ENCODE measurements at places on chromosomes 3 and 15.
A peak's percentile ranks its signal among the peaks of the same experiment; 100 is the strongest.

GRCh38 chr15:33124811-33125210 lies 69.7 kb downstream of the FMN1 start:
- DNase-seq: no peak

GRCh38 chr3:100089812-100090668 lies 24.3 kb downstream of the FILIP1L start:
- peak; percentile 54 for DNase-seq

- peak; percentile 67 for DNase-seq
Observed at GRCh38 chr3:149771652-149772271, 19.5 kb upstream of the COMMD2 start.

GRCh38 chr3:64188810-64189560 lies 36.3 kb downstream of the PRICKLE2 start:
- DNase-seq: no peak

DNA sequence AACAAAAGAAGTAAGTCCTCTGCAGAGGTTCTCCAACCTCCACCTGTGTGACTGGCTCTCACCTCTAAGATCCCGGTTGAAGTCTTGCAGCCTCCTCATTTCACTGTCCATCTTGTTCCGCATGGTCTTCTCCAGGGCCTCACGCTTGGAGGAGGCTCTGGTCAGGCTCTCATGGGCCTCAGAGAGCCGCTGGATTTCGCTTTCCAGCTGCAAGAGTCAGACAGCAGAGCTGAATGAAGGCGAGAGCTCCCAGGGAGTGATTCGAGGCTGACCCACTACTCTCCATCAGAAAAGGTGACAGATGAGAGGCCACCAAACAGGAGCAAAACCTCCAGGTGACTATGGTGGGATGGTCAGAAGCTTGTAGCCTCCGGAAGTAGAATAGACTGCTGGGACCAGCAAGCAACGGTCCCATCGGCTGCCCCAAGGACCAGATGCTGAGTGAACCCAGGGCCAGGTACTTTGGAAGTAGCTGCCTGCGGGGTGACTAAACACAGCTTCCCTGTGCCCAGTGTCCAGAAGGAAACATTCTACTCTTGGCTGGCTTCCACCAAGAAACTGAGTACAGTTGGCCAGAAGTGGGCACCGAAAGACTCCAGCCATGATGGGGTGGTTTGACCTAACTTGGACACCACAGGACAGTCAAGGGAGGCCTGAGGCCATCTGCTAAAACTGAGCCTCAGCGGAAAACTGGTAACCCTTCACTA lies 7.9 kb downstream of the AMOTL2 start:
- no peak for DNase-seq

DNA sequence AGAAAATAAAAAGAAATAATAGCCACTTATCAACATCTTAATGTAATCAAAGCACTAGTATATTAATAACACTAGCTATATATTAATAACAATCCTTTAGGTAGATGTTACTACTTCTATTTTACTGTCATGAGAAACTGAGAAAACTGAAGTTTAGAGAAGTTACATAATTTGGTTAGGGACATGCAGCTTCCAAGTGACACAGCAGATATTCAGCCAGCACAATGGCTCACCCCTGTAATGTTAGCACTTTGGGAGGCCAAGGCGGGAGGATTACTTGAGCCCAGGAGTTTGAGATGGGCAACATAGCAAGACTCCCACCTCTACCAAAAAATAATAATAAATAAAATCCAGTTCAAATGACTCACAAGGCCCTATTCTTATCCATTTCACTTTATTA lies 1.9 kb upstream of the UBR1 start:
- no peak for DNase-seq

DNA sequence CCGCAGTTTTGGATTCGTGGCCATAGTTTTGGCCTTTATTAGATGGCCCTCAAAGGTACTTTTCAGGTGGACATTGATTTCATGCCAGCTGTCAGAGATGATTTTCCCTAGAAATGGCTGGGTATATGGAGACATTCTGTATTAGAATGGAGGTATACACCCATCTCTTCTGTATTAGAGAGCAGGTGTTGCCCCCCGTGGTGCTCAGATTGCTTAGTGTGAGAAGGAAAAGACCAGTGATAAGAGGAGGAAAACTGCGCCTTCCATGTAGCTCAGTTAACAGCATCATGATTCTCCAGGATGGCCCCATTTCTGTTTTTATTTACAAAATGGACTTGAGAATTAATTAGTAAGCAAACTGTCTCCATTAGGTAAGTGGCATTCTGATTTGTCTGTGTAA lies 145.9 kb downstream of the IGF1R start:
- DNase-seq: no peak

Data from T47D (cell line).